ENCODE measurements at places on chromosomes 1 and 21.

- DNase-seq: peak; percentile 76
These were observed 3.0 kb downstream of the AURKAIP1 start for GRCh38 chr1:1371746-1372711.

GRCh38 chr1:9009438-9010370 is 16.5 kb downstream of the SLC2A7 start:
- DNase-seq: peak; percentile 59

DNA sequence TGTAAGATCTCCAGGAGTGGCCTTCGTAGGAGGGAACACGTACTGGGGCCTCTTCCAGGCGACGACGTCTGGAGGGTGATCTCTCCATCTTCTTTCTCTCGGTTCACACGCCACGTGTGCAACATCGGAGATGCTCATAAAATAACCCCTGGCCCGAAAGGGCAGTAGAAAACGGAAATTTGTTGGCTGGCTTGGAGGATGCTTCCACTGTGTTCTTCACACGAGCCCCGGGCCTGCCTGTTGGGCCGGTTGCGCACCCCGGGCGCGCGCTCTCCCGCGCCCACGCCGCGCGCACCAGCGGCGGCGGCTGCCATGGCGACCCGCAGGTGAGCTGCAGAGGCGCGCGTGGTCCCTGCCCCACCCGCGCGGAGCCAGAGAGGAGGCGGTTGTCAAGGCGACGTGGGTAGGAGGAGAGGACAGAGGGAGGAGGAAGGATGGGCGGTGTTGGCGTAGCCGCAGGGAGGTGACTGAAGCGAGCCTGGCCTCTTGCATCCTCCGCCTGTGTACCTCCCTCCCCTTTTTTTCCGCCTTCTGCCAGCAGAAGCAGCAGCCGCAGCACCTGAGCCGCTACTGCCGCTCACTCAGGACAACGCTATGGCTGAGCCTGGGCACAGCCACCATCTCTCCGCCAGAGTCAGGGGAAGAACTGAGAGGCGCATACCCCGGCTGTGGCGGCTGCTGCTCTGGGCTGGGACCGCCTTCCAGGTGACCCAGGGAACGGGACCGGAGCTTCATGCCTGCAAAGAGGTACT is at the start of gene ELAPOR1:
Gene ELAPOR1 (plus strand): TSS at position 526 of the 752 bp plus-strand sequence. CDS start 69 bp downstream, at position 595.
- DNase-seq: peak; percentile 47

DNA sequence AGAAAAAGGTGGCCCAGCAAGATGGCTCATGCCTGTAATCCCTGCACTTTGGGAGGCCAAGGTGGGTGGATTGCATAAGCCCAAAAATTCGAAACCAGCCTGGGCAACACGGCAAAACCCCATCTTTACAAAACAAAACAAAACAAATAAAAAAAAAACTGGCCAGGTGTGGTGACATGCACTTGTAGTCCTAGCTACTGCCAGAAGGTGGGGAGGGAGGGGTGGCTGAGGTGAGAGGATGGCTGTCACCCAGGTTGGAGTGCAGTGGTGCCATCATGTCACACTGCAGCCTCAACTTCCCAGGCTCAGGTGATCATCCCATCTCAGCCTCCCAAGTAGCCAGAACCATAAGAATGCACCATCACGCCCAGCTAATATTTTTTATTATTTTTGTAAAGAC is 22.8 kb downstream of the RERE start:
- no peak for DNase-seq

DNA sequence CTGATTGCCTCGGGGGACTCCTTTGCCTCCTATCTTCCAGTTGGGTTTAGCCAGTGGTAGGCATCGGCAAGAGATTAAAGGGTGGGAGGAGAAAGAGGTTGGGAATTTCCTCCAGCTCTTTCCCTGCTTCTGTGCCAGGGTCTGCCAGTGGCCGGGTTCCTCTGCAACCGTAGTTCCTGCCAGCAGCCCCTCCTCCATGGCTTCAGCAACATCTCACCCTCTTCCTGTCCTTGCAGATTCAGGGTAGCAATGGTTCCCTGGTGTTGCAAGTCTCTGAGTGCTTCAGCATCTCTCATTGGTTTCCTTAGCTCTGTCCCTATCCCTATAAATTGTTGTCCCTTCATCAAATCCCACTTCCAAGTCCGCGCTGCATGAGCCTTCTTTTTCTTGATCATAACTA is 223.1 kb upstream of the JUN start:
- DNase-seq: no peak

Measured in cardiac muscle cell (in vitro differentiated cells and primary cell).